Fibroblast of the aortic adventitia (primary cell): ENCODE measurements at places on chromosomes 12 and 14. TPM values are rescaled to one million over a fixed set of nuclear protein-coding genes. Genes with fewer than 3 reads are reported as not detected.
A peak's percentile ranks its signal among the peaks of the same experiment; 100 is the strongest.

The MGP gene
- total RNA-seq = 223 and 529 TPM in 2 replicates

The KLRG1 gene
- total RNA-seq = 1.2 TPM in 1 of 2 replicates, not detected in the other

The FICD gene
- 7.6 and 11.6 TPM in 2 replicates for total RNA-seq

The RAD9B gene
- 2.3 and 5.5 TPM in 2 replicates for total RNA-seq

The PRICKLE1 gene
- total RNA-seq = 15.6 and 17.4 TPM in 2 replicates

The IL31 gene
- not detected in 2 replicates for total RNA-seq

The C12orf50 gene
- not detected in 2 replicates for total RNA-seq

The SERPINA9 gene
- not detected in 2 replicates for total RNA-seq

The DACT1 gene
- 13.6 and 23.0 TPM in 2 replicates for total RNA-seq

The SPIC gene
- not detected in 2 replicates for total RNA-seq

The TDRD9 gene
- total RNA-seq = 0.45 and 4.5 TPM in 2 replicates

The FBXO33 gene
- 14.6 and 17.5 TPM in 2 replicates for total RNA-seq

The COX8C gene
- total RNA-seq = not detected in 2 replicates

The ABHD12B gene
- not detected in 2 replicates for total RNA-seq

The OXA1L gene
- 50.9 and 66.4 TPM in 2 replicates for total RNA-seq

The ULK1 gene
- 9.1 and 21.2 TPM in 2 replicates for total RNA-seq

- no peak for DNase-seq
These were observed 273.6 kb downstream of the AKAP6 start for GRCh38 chr14:32602699-32603098.

- DNase-seq = no peak
These were observed 175.9 kb downstream of the MON2 start for GRCh38 chr12:62642486-62642885.

DNA sequence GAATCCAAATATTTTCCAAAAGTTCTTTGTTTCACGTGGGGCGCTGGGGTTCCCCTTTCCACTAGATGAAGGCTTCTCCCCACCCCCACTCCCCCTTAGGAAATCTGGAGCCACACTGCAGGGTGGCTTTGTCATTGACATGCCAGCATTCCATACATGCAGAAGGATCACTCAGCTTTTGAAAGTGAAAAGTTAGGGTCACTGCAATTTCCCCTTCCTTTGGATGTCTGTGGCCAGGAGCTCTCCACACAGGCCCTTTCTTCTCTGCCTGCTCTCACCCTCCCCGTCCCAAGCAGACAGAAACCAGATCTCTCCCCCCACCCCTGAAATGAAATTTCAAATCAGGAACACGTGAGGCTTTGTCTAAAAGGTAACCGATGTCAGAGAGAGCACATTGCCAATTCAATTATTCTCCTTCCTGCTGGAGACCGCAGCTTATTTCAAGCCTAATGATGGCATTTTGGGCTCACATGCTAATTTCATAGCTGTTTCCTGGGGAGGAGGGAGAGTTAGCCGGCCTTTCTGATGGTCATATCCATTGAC lies 153.9 kb upstream of the RFLNA start:
- no peak for DNase-seq

DNA sequence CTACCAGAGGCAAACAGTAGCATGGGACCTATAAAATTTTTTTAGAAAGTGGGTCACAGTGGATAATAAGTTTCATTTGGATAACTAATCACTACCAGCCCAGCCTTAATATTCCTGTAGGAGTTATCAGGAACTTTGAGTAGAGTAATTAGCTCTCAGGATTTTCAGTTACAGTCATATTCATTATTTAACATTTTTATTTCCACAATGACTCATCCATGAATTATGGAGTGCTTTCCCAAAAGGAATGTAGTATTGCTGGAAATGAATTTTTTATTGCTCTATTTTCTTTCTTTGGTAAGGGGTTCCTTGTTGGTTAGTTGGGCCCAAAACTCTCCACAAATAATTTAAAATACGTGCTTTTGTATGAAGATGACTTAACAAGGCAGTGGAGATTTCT lies 53.7 kb downstream of the ERC1 start:
- peak; percentile 55 for DNase-seq

- DNase-seq = no peak
These were observed 65.2 kb downstream of the TSPAN9 start for GRCh38 chr12:3142386-3142785.

DNA sequence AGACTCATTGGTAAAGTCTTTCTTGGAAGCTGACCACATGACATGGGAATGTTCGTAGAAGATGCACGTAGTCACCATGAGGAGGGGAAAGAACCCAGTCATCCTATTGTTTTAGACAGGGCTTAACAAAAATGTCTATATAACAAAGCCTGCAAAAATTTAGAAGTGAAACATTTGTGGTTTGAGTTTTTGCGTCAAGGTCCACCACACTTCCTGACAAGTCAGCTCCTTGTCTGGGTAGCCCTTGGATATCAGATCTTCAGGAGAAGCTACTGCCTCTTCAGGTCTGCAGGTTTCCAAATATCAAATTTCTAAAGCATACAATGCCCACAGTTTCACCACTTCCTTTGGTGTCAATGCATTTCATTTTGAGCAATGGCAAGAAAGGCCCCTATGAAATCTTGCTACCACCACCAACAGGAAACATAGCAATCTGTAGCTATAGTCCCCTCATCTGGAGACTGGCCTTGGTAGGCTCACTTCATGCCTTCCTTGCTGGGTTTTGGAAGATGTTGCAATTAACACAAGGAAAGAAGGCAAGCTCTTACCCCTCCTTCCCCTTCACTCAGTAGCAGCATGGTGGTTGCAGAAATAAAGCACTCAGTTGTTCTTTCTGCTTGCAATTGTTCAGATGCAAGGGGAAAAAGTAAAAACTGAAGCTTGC lies 235.2 kb downstream of the PCNX1 start:
- DNase-seq = peak; percentile 97

GRCh38 chr12:31321897-31322228 lies 4.1 kb downstream of the SINHCAF start:
- DNase-seq = peak; percentile 40

DNA sequence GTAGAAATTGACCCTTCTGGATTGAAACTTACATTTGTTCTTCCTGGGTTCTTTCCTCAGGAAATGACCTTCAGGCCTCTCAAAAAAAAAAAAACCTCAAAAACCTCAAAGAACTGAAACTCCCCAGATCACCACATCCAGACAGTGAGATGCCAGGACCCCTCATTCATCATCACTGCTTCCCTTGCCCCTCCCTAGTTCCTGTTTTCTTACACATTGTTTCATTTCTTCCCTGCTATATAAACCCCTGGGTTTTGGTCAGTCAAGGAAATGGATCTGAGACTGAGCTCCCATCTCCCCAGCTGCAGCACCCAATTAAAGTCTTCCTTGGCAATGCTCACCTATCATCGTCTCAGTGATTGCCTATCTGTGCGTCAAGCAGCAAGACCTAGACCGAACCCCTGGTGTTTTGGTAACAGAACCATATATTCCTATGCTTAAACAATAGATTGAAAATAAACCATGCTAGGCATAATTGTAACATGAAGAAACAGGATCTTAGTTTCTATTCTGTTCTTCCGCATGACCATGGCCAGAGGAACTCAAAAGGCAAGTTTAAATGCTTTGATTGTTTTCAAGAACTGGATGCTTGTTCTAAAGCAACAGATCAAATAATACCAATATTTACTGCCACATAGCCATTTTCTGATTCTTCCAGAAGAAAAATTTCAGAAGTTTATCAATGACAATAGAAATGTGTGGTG lies 108.0 kb upstream of the MAX start:
- DNase-seq = peak; percentile 52

DNA sequence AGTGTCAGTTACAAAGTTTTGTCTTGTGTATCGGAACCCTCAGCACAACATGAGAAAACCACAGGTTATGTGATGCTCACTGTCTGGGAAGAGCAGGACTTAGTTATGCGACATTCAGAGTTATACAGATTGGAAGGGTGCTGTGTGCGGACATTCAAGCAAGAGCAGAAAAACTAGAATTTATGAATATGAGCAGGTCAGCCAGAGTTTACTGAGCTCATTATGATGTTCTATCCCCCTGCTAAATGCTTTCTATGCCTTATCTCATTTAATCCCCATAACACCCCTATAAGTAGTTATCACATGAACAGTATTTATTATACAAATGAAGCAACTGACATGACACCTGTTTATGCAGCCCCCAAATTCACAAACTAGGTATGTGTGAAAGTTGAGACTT lies 1083.2 kb downstream of the FLRT2 start:
- no peak for DNase-seq

- no peak for DNase-seq
These were observed 40.7 kb downstream of the TNFAIP2 start for GRCh38 chr14:103164006-103164405.

GRCh38 chr12:117084405-117085317 lies 14.6 kb downstream of the TESC start:
- no peak for DNase-seq

GRCh38 chr12:77214136-77214535 lies 148.8 kb upstream of the E2F7 start:
- peak; percentile 79 for DNase-seq

DNA sequence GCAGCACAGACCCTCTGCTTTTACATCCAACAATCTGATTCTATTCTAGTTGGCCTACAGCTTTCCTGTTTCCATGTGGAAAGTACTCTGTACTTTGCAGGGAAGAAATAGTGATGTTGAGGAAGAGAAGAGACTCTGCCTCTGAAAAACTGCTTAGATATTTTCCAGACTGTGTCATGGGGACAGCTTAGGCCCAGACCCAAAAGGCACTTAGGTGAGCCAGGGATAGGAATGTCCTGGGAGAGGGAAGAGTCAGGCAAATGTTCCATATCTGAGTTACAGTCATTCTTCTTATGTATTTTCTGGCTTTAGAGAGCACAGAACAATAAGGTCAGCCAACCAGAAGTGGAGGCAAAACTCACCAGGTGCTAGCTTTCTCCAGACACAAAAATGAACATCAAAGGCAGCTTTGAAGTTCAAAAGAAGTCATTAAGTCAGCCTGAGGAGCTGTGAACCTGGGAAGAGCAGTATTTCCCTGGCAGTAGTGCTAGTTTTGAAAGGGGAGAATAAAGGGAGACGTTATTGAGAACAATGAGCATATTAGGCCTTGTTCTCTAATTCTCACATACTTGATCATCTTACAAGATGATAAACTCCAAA lies 199.7 kb upstream of the LMNTD1 start:
- no peak for DNase-seq

- DNase-seq = peak; percentile 53
These were observed 46.3 kb downstream of the NTS start for GRCh38 chr12:85920324-85920947.

DNA sequence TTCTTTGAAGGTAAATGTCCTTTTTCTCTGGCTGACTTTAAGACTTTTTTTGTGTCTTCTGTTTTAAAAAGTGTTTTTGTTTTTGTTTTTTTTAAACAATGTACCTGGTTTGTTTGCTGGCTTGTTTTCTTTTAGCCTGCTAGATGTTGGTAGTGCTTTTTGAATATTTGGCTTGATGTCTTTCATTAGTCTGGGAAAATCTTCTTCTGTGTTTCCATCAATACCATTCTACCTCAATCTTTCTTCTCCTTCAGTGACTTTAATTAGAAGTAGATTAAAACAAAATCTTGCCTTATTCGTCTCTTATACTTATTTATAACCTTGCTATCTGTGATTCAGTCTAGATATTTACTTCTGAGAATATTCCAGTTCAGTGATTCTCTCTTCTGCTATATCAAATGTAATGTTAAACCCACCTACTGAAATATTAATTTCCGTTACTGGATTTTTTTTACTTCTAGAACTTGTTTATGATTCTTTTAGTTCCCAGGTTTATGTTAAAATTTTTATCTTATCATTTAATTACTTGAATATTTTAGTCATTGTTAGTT lies 21.5 kb downstream of the LMNTD1 start:
- no peak for DNase-seq

- peak; percentile 90 for DNase-seq
These were observed 438 bp downstream of the DDX54 start for GRCh38 chr12:113184900-113185179.

GRCh38 chr14:23572524-23572828 lies 4.9 kb upstream of the AP1G2 start:
- DNase-seq = no peak

DNA sequence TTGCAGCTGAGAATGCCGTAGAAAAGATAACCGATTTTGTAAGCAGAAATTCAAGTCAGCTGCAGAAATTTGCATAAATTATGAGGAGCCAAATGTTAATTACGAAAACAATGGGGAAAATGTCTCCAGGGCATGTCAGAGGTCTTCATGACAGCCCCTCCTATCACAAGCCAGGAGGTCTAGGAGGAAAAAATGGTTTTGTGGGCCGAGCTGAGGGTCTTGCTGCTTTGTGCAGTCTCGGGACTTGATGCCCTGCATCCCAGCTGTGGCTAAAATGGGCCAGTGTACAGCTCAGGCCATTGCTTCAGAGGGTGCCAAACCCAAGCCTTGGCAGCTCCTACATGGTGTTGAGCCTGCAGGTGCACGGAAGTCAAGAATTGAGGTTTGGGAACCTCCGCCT lies 131.2 kb upstream of the PDE3A start:
- no peak for DNase-seq

- DNase-seq = no peak
These were observed 8.0 kb downstream of the LGMN start for GRCh38 chr14:92740440-92740839.

DNA sequence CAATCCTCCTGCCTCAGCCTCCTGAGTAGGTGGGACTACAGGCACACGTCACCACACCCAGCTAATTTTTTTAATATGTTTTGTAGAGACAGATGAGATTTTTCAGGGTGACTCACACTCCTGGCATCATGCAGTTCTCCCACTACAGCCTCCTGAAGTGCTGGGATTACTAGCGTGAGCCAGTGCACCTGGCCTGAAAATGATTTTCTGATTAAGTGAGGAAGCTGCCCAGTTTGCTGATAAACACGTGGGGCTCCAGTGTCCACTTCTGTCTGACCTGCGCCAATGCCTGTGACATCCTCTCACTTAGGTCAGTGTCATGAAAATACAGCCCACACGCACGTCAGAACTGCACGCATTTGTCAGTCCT lies 37.0 kb upstream of the SFSWAP start:
- peak; percentile 6 for DNase-seq

DNA sequence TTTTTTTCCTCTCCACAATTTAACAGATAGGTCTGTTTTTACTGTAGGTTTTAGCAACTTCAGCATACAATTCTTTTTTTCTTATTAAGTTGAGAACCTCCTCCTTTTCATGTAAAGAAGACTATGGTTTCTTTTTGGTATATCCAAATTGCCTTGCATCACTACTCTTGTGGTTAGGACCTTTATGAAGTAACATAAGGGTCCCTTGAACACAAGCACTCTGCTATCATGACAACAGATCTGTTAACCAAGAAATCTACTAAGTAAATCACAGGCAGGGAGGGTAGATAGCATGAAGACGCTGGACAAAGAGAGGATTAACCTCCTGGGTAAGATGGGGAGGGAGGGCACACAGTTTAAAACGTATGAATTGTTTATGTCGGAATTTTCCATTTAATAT lies 380.6 kb downstream of the CCDC91 start:
- DNase-seq = no peak

DNA sequence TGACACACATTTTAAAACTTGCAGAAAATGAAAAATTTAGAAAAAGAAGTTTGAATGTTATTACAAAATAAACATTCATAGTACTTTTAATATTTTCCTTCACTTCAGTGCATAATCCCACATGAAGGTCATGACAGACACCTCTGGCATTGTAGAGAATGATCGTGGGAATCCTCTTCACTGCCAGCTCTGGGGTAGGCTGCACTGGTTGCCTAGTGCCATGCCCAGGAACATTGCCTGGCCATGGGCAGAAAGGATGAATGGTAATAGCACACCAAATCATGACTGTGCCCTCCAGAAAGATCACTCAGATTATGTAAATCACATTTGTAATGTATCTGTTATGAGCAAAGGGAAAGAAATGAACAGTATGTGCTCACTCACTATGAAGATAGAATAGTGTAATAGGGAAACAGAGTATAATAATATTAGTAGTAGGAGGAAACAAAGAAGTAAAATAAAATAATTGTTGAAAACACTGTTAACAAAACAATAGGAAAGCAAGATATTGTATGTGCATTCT lies 161.6 kb downstream of the PLCZ1 start:
- peak; percentile 16 for DNase-seq

- no peak for DNase-seq
These were observed 3.1 kb upstream of the BORCS5 start for GRCh38 chr12:12353807-12354206.
